Prostate gland (tissue), 2 donors: ENCODE measurements at places on chromosomes 4 and X. TPM values are rescaled to one million over a fixed set of nuclear protein-coding genes. Genes with fewer than 3 reads are reported as not detected.

WFS1 gene
- 169 TPM for total RNA-seq

GNRHR gene
- not detected for total RNA-seq

DNA sequence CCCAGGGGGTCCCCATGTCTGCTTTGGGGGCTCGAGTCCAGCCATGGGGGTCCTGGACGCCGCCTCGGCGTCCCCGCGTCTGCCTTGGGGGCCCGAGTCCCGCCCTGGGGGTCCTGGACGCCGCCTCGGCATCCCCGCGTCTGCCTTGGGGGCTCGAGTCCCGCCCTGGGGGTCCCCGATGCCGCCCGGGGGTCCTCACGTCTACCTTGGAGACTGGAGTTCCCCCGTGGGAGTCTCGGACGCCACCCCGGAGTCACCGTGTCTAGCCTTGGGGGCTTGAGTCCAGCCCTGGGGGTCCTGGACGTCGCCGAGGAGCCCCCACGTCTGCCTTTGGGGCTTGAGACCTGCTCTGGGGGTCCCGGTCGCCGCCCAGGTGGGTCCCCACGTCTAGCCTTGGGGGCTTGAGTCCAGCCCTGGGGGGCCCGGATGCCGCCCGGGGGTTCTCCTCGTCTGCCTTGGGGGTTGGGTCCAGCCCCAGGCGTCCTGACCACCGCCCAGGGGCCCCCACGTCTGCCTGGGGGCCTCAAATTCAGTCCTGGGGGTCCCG lies 1.1 kb upstream of the GTPBP6 start:
- peak overlapping the region; percentile 96 for H3K4me3 ChIP-seq
- no peak for DNase-seq
- H3K36me3 ChIP-seq, result no peaks in the 10 kb centered on the region
- no peaks in the 10 kb centered on the region for H3K27me3 ChIP-seq

DNA sequence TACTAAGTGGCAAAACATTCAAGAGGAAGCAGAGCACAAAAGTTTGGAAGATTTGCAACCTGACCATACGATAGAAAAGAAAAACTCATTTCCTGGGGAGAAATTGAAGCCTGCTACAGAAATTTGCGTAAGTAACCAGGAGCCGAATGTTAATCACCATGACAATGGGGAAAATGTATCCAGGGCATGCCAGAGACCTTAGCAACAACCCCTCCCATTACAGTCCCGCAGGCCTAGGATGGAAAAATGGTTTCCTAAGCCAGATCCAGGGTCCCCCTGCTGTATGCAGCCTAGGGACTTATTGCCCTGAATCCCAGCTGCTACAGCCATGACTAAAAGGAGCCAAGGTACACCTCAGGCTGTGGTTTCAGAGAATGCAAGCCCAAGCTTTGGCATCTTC lies 472.2 kb upstream of the KLHL4 start:
- no peaks in the 10 kb centered on the region for H3K27me3 ChIP-seq
- no peak overlapping the region for H3K27ac ChIP-seq
- H3K4me3 ChIP-seq, result no peak overlapping the region
- no peaks in the 10 kb centered on the region for H3K4me1 ChIP-seq
- H3K36me3 ChIP-seq, result no peaks in the 10 kb centered on the region

CENPI gene
- 1.9 TPM for total RNA-seq

GRCh38 chr4:138181287-138181686 lies 60.9 kb downstream of the SLC7A11 start:
- DNase-seq, result no peak
- no peak overlapping the region for H3K4me3 ChIP-seq
- no peaks in the 10 kb centered on the region for H3K4me1 ChIP-seq
- no peak overlapping the region for H3K27ac ChIP-seq
- H3K36me3 ChIP-seq, result no peaks in the 10 kb centered on the region
- no peaks in the 10 kb centered on the region for H3K27me3 ChIP-seq

DNA sequence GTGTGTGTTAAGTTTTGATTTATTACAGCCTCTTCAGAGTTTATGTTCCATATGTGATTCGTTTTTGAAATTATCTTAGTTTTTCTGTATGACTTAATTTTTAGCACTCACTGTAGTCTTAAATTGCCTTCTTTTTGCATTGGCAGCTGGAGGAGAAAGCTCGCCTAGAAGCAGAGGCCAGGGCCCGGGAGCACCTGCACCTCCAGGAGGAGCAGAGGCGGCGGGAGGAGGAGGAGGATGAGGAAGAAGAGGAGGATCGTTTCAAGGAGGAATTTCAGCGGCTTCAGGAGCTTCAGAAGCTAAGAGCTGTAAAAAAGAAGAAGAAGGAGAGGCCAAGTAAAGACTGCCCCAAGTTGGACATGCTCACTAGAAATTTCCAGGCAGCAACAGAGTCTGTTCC lies 56.6 kb downstream of the TNIP2 start:
- no peaks in the 10 kb centered on the region for H3K27me3 ChIP-seq
- H3K4me3 ChIP-seq, result no peak overlapping the region
- no peaks in the 10 kb centered on the region for H3K4me1 ChIP-seq
- peaks cover 16% of the 10 kb centered on the region for H3K36me3 ChIP-seq
- no peak overlapping the region for H3K27ac ChIP-seq
- no peak for DNase-seq

GRCh38 chr4:82868572-82868971 lies 22.4 kb downstream of the SEC31A start:
- H3K27ac ChIP-seq, result no peak overlapping the region
- H3K4me1 ChIP-seq, result no peaks in the 10 kb centered on the region
- H3K27me3 ChIP-seq, result no peaks in the 10 kb centered on the region
- H3K4me3 ChIP-seq, result no peak overlapping the region
- DNase-seq, result no peak

GRCh38 chr4:144499777-144500176 lies 146.2 kb upstream of the HHIP start:
- no peaks in the 10 kb centered on the region for H3K36me3 ChIP-seq
- H3K4me1 ChIP-seq, result no peaks in the 10 kb centered on the region
- H3K4me3 ChIP-seq, result no peak overlapping the region
- no peaks in the 10 kb centered on the region for H3K27me3 ChIP-seq
- H3K27ac ChIP-seq, result no peak overlapping the region

MGAT4D gene
- total RNA-seq, result not detected

- no peaks in the 10 kb centered on the region for H3K4me1 ChIP-seq
- DNase-seq, result peak; percentile 52
- no peaks in the 10 kb centered on the region for H3K36me3 ChIP-seq
- no peak overlapping the region for H3K4me3 ChIP-seq
- no peak overlapping the region for H3K27ac ChIP-seq
Observed at GRCh38 chrX:39907964-39908661, 189.6 kb downstream of the BCOR start.

OPRPN gene
- total RNA-seq, result not detected

DNA sequence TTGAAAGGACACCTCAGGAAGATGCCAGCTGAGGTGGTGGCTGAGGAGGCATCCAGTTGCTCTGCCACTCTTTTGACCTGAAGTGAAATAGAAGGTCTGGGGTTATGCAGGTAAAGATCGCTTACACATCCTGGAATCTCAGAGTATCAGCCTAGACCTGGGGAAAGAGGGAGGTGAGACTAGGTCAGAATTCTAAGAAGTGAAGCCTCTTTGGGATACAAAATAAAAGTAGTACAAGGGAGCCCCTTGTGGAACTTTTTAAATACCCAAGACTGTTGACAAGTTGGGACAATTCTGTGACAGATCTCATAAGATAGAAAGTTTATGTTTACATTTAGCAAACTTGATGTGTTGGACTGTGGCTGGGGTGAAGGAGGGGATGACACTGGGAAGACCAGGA lies 263.1 kb downstream of the SPRY1 start:
- DNase-seq, result no peak
- H3K27me3 ChIP-seq, result no peaks in the 10 kb centered on the region

- H3K27ac ChIP-seq, result no peak overlapping the region
- no peaks in the 10 kb centered on the region for H3K36me3 ChIP-seq
- H3K27me3 ChIP-seq, result no peaks in the 10 kb centered on the region
Observed at GRCh38 chrX:115362334-115363095, 73.0 kb downstream of the LUZP4 start.

DNA sequence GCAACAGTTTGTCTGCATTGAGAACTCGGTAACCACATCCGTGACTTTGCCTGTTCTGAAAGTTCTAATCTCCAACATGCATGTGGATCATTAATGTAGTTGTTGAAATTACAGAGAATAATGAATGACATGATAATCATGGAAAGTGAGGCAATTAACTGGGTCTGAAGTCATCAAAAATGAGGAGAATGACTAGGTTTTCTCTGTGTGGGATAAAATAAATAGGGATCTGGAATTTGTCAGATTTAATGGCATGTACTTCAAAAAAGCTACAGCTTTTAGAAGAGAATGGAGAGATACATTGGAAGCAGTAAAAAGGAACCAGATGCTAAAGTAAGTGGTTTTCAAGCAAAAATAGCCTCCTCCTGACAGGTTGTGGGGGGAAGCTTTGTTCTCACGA lies 59.3 kb downstream of the AFM start:
- no peaks in the 10 kb centered on the region for H3K4me1 ChIP-seq
- no peak overlapping the region for H3K4me3 ChIP-seq
- DNase-seq, result no peak
- no peaks in the 10 kb centered on the region for H3K36me3 ChIP-seq
- no peaks in the 10 kb centered on the region for H3K27me3 ChIP-seq

DNA sequence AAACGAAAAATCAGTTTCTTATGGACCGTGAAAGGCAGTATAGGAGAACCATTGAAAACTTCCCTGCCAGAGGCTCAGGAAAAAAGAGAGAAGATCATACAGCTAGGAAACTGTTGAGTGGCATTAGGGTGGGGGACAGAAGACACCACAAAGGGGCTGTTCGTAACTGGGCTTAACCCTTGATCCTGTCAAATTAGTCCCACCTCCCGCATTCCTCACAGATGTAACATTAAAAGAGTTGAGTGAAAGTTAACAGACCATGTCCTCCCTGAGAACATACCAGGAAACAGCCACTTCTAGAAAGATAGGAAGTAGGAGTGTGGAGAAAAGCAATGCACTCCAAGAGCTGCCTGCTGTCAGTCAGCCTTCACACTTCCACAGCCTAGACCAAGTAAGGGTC lies 8.7 kb downstream of the SHROOM4 start:
- H3K27me3 ChIP-seq, result no peaks in the 10 kb centered on the region
- no peak overlapping the region for H3K4me3 ChIP-seq
- no peak overlapping the region for H3K27ac ChIP-seq
- no peaks in the 10 kb centered on the region for H3K36me3 ChIP-seq

DNA sequence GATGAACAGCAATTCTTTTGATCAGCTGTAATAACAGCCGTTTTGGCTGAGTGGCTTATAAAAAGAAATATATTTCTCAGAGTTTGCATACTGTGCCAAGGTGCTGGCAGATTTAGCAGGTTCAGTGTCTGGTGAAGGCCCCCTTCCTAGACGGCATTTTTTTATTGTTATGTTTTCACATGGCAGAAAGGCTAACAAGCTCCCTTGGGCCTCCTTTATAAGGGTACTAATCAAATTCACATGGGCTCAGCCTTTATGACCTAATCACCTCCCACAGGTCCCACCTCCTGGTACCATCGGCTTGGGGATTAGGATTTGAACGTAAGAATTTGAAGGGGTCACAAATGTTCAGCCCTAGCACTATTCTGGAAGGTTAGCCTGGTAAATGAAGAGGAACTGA lies 431.9 kb downstream of the SPOCK3 start:
- H3K4me3 ChIP-seq, result no peak overlapping the region
- no peaks in the 10 kb centered on the region for H3K36me3 ChIP-seq

NPY5R gene
- total RNA-seq, result not detected

EMCN gene
- total RNA-seq, result 78.1 TPM

GRCh38 chrX:37347420-37347819 lies 1.7 kb upstream of the PRRG1 start:
- no peak overlapping the region for H3K4me3 ChIP-seq
- H3K27me3 ChIP-seq, result no peaks in the 10 kb centered on the region

- H3K4me3 ChIP-seq, result no peak overlapping the region
- H3K36me3 ChIP-seq, result no peaks in the 10 kb centered on the region
- peaks cover 26% of the 10 kb centered on the region for H3K4me1 ChIP-seq
- DNase-seq, result no peak
- H3K27me3 ChIP-seq, result no peaks in the 10 kb centered on the region
Observed at GRCh38 chr4:7041246-7041645, 1.9 kb upstream of the TADA2B start.

DNA sequence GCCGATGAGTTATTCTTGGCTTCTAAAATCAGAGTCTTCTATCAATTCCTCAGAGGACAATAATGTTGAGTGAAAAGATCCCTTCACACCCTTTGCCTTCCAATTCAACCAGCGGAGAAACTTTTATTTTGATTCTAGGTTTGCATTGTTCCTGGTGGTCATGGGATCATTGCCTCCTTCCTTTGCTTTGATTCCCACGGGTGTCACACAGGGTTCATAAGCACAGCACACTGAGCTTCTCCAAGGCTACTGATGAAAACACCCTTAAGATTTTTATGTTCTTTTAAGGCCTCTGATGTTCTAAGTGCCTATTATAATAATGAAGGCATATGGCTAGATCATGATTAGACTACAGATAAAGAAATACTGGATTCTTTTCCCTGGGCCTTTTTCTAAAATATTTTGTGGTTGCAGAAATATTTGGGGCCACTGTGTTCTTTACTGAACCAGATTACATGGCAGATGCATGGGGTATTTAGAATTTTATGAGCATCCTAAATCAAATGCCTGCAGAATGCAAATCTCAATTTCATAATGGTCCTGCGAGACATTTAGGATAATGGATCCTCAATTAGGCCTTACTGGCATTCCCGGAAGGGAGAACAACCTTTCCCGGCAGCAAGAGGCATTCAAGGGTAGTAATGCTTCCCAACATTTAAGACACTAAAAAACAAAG lies 43.9 kb upstream of the FGFBP2 start:
- H3K27ac ChIP-seq, result no peak overlapping the region
- H3K4me3 ChIP-seq, result no peak overlapping the region
- H3K36me3 ChIP-seq, result no peaks in the 10 kb centered on the region
- no peaks in the 10 kb centered on the region for H3K4me1 ChIP-seq

TMEM47 gene
- total RNA-seq, result 28.5 TPM

UGT2B10 gene
- not detected for total RNA-seq

TECRL gene
- not detected for total RNA-seq

DNA sequence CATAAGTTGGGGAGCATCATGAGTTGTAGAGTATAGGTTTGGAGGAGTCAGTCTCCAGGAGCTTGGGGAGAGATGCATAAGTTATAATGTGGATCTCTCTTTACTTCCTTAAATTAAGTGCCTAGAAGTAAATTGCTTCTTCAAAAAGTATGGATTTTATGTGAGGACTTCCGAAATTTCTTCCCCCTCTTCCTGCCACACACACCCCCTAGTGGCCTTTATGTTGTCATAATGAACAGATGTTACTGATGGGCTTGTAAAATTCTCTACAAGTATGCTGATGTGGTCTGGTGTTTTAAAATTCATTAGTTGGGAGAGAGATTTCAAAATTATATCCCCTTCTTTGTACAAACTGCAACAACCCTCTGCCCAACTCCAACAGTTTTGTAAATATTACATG lies 2.3 kb upstream of the METTL14 start:
- H3K4me1 ChIP-seq, result no peaks in the 10 kb centered on the region
- H3K27me3 ChIP-seq, result no peaks in the 10 kb centered on the region
- H3K27ac ChIP-seq, result no peak overlapping the region
- H3K36me3 ChIP-seq, result no peaks in the 10 kb centered on the region
- no peak for DNase-seq

YY2 gene
- total RNA-seq, result 0.82 TPM

GRCh38 chr4:22991576-22991975 lies 298.8 kb downstream of the GBA3 start:
- H3K36me3 ChIP-seq, result no peaks in the 10 kb centered on the region
- no peak overlapping the region for H3K27ac ChIP-seq
- no peaks in the 10 kb centered on the region for H3K27me3 ChIP-seq
- H3K4me1 ChIP-seq, result no peaks in the 10 kb centered on the region
- DNase-seq, result no peak
- H3K4me3 ChIP-seq, result no peak overlapping the region

GRCh38 chrX:55908661-55909212 lies 191.2 kb downstream of the RRAGB start:
- no peaks in the 10 kb centered on the region for H3K4me1 ChIP-seq
- peak; percentile 4 for DNase-seq
- no peaks in the 10 kb centered on the region for H3K27me3 ChIP-seq

GRCh38 chrX:50470103-50471031 lies at the start of gene DGKK:
Gene DGKK, minus strand, starts transcription at chrX:50470825. Its CDS starts 147 bp downstream, at chrX:50470678.
- no peak within 1 kb of the TSS for H3K27ac ChIP-seq
